Eye (tissue), 1 donor: ENCODE measurements at places on chromosomes 13 and 19.
A peak's percentile ranks its signal among the peaks of the same experiment; 100 is the strongest.

- DNase-seq: no peak
Observed at GRCh38 chr19:16249826-16250404, 52.2 kb downstream of the AP1M1 start.

- DNase-seq: no peak
Observed at GRCh38 chr13:106350208-106350607, 185.3 kb downstream of the EFNB2 start.

DNA sequence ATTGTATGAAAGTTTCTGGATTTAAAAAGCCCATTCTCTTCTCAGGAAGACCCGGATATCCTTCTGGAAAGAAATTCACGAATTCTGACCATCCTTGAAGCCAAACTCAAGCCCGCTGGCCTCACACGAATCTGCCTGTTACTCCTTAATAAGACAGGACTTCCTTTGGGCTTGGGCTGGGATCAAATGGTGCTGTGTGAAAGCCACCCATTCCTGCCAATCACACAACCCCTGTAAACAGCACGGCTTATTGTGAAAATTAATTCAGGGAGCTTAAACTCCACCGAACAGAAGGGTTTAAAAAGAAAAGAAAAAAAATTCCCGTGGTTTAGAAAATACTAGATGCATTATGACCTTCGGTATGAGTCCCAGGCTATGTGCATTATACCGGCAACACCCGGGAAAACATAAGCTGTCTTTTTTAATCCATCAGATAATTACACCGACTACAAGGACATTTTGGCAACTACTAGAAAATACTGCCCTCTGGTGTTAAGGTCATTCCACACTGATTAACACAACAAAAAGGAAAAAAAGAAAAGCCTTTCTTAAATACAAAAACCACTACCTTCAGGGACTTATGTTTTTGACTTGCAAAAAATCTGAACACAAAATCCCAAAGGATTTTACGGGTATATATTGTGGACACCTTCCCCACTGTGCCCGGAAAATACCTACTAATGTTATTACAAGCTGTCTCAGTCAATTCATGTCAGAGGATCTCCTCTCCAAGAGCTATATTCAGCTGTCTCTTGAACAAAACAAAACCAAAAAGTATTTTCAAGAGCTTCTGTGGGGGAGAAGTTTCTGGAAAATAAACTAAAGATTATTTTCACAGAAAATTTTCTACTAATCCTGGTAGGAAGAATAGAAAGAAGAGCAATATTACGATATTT is 76.0 kb upstream of the LSM14A start:
- DNase-seq: peak; percentile 91

GRCh38 chr13:93001866-93002461 is 224.6 kb upstream of the GPC6 start:
- DNase-seq: peak; percentile 14

- no peak for DNase-seq
Observed at GRCh38 chr19:18533058-18533457, 10.3 kb downstream of the FKBP8 start.

DNA sequence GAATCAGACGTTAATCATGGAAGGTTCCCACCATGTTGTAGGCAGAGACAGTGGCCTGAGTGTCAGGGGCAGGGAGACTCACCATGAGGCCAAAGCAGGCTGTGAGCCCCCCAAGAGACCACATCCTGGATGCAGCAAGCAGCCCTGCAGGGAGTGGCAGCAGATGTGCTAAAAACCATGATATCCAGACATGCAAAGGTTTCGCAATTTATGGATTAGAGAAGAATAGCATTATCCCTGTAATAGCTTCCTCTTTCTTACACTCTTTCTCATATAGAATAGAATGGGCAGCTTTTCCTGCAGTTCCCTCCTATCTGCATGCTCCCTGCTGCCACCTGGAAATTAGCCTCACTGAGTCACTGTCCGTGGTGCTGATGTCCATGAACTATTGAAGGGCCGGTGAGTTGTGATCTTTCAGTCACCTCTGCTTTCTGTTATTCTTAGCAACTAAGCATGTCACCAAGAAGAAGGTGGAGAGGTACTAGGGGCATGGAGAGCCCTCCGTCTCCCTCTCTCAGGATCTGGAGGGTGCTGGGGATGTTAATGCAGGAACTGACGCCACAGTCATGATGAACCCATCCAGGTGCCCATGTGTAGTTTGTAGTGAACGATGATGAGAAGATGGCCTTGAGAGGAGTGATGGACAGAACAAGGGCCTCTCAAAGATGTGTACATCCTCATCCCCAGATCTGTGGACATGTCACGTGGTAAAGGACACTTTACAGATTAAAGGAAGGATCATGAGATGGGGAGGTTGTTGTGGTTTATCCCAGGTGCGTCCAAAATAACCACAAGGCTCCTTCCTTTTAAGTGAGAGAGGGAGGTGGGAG is 9.9 kb downstream of the CEACAM4 start:
- peak; percentile 56 for DNase-seq

- no peak for DNase-seq
Observed at GRCh38 chr13:109740121-109740520, 46.3 kb downstream of the IRS2 start.
